Progenitor cell of endocrine pancreas (in vitro differentiated cells): ENCODE measurements at places on chromosomes 3 and 15. TPM values are rescaled to one million over a fixed set of nuclear protein-coding genes. Genes with fewer than 3 reads are reported as not detected.

- H3K36me3 ChIP-seq: no peaks in the 10 kb centered on the region
- no peak overlapping the region for H3K27ac ChIP-seq
- no peaks in the 10 kb centered on the region for H3K27me3 ChIP-seq
- no peak overlapping the region for H3K4me3 ChIP-seq
- peaks cover 11% of the 10 kb centered on the region for H3K4me1 ChIP-seq
Measured at GRCh38 chr15:73809728-73810501, 56.8 kb upstream of the INSYN1 start.

DNA sequence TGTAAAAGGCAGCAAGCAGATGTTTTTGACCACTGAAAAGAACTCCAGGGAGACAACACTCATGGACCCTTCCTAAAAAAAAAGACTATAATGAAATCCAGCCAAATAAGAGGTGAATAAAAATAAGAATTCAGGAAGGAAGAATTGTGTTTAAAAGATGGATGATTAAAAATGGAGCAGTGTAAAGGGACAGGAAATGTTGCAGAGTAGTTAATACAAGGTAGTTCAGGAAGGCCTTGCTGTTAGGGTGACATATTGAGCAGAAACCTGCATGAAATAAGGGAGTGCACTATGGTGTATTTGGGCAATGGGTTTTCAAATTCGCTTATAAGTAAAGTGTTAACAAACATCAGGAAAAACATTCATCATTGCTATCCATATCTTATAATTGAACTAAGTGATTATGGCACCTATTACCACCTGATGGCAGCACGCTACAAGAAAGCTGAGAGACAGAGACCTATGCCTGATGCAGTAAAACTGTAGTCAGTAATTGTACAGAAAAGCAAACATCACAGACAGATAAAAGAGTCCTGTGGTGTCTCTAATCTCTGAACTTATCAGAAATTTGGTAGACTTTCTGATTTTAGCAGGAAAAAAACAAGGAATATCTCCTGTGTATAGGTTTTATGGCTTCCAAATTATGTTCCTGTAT is 5.8 kb upstream of the DBR1 start:
- H3K4me1 ChIP-seq: peaks cover 15% of the 10 kb centered on the region
- no peak for DNase-seq
- H3K27me3 ChIP-seq: peaks cover 5% of the 10 kb centered on the region
- H3K36me3 ChIP-seq: no peaks in the 10 kb centered on the region

The MYLK gene
- total RNA-seq: 1.1 and 3.8 TPM in 2 replicates

The SHF gene
- 61.1 and 61.7 TPM in 2 replicates for total RNA-seq

The TRIM42 gene
- total RNA-seq: not detected in 2 replicates
